ENCODE measurements at places on chromosomes 13 and 19.

- DNase-seq: no peak
Observed at GRCh38 chr13:110650436-110650835, 35.1 kb downstream of the NAXD start.

- DNase-seq: no peak
Observed at GRCh38 chr13:69423844-69424243, 683.8 kb upstream of the ATXN8OS start.

DNA sequence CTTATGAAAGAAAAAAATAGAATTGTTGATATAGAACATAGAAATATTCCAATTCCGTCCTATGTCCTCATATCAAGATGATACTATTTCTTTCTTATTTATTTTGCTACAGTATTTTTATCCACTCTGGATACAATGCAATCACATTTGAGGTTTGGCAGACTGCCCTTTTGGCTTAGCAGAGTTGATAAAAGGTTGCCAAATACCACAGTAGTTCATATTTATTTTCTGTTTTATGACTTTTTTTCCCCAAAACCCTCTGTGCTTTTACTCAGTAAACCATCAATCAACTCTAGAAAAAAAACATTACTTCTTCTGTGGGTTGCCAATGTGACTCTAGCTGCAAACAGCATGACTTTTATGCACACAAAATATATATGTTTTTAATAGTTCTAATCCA lies 424.5 kb downstream of the PCDH9 start:
- DNase-seq: no peak

DNA sequence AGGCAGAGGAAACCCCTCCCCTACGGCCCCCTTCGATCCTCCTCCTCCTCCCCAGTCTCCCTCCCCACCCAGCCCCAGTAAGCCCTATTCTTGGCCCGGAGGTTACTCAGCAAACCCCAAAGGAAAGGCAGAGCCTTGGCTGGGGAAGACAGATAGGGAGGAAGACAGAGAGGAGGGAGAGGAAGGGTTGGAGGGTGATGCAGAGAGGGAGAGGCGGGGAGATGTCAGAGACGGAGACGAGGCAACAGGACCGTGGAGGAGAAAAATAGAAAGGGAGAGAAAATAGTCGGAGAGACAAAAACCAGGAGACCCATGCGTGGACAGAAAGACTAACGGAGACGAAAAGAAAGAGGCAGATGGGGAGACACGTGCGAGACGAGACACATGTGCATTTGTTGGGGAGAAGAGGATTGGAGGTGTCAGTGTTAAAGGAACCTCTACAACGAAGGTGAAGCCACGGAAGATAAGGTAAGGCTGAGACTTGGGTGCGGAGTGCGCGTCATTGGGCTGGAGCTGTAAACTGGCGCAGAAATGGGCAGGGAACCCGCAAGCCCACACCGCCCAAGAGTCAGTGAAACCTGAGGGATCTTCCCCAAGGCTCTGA lies 2.9 kb downstream of the TGFB1 start:
- DNase-seq: no peak

GRCh38 chr19:18390065-18390907 lies 4.3 kb downstream of the GDF15 start:
- no peak for DNase-seq

- DNase-seq: no peak
Observed at GRCh38 chr13:59504407-59504806, 659.3 kb downstream of the DIAPH3 start.
